ENCODE measurements at places on chromosomes 4 and X. TPM values are rescaled to one million over a fixed set of nuclear protein-coding genes. Genes with fewer than 3 reads are reported as not detected.

Gene TENM3
- 26.4 TPM for total RNA-seq

Gene FGFBP1
- not detected for total RNA-seq

Gene HPGD
- total RNA-seq: not detected

Gene MAGEA4
- not detected for total RNA-seq

Gene ZFP92
- 0.32 TPM for total RNA-seq

Gene MAOA
- total RNA-seq: 2.6 TPM

Gene SYN1
- total RNA-seq: 0.32 TPM

Gene NAAA
- total RNA-seq: 23.5 TPM

Gene ERAS
- not detected for total RNA-seq

Gene GAGE12J
- not detected for total RNA-seq

Gene ZNF674
- 4.2 TPM for total RNA-seq

Gene PTCHD1
- total RNA-seq: not detected

Gene HPGDS
- total RNA-seq: not detected

Gene UGT2A1
- total RNA-seq: not detected

Gene MAP9
- 11.3 TPM for total RNA-seq

Gene WAS
- total RNA-seq: not detected

Gene SH2D1A
- total RNA-seq: not detected

DNA sequence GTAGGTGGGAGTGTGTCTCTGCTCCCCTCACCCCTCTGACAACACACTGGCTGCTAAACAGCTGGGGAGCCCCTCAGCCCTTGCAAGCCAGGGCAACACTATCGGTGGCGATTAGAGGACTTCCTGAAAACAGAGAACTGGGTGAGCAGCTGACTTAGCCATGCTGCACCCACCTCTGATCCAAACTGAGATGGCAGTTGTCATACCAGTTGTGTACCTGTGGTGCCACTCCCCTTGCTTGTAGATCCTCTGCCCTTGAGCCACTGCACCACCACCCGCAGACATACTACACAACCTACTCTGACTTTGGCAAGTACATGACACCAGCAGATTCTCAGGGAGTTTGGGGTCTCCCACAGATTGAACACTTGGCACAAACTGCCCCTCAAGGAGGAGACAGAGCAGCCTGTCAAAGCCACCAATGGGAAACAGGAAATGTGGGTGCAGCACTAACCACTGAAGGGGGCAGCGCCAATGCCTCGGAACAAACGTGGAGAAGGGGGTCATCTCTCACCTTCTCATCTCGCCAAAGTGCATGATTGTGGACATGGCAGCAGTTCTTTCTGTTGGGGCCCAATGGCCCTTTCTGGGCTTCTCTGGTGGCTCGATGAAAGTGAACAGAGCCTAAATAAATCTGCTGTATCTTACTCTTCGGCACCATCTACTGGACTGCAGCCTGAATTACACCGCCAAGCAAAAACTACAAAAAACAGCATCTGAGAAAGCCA lies 119.8 kb downstream of the NEK1 start:
- DNase-seq: peak; percentile 54

- DNase-seq: no peak
Observed at GRCh38 chrX:137549851-137550664, 15.9 kb upstream of the ZIC3 start.

GRCh38 chrX:65203545-65203944 lies 227.3 kb upstream of the ZC4H2 start:
- no peak for DNase-seq

DNA sequence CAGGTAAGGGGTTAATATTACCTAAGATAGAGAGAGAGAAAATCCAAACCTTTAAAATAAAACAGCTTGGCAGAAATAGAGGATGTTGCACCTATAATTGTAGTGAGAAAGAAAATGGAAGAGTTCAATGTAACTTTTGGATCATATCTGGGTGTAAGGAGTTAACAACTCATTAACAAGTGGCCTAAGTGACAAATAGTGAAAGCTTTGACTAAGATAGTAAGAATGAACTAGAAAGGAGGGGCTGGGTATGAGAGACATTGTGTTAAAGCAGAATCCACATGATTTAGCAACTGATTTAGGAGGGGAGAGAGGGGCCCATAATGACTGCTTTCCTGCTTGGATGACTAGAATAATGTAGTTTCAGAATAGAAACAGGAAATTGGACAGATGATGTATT lies 761.0 kb downstream of the IL1RAPL1 start:
- DNase-seq: no peak

DNA sequence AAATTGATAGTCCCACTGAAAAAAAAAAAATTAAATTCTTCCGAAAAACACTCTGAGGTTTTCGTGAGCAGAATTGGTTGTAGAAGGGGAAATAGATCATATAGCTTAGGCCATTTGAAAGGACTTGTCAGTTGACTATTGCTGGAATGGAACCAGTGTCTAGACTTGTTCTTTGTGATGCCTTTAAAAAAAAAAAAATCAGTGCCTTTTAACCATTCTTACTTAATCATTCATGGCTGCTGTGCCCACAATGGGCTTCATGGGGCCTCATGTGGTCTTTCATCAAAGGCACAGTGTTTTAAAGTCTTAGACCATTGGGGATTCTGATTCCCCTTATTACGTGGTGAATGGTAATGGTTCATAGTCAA lies 139.3 kb downstream of the AFF1 start:
- no peak for DNase-seq

- DNase-seq: no peak
Observed at GRCh38 chr4:169047956-169048355, 37.9 kb upstream of the CBR4 start.

DNA sequence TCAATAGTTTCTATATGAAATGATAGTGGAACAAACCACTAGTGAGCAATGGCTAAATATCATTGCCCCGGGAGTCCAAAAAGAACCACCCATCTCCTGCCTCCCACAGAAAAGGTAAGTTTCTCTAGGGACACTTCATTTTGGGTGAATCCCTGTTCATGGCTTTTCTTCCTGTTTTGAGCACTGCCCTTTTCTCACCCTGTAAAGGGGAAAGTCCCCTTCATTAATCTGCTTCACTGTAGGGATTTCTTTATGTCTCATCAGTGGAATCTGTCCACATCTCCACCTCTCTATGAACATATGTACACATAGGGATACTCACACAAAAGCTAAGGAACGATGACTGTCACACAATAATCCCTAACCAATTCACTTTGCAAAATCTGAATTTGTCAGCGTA lies 28.6 kb downstream of the MAGED4 start:
- no peak for DNase-seq

DNA sequence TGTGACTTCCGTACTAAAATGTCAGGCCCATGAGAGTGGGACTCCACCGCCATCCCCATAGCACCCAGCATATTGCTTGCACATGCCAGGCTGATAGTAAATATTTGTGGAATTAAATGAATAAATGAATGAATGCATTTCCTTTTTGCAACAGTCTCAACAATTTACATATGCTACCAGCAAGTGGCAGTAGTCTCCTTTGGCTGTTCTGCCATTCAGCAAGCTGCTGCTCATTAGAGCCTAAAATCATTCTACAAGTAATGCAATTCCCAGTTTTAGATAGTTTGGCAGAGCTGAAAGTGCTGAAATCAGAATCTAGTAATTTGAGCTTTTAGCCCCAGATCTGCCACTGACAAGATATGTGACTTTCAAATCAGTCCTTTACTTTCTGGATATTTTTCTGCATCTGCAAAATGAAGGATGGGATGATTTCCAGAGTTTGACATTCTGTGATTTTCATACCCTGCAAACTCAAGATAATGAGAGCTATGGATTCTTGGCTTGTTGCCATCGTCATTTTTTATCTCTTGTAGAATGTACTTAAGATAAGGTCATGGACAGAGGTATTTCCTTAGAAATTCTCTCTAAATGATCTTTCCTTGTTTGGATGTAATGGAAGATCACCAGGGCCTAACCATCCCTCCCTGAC lies 35.7 kb upstream of the INTS6L start:
- peak; percentile 62 for DNase-seq

DNA sequence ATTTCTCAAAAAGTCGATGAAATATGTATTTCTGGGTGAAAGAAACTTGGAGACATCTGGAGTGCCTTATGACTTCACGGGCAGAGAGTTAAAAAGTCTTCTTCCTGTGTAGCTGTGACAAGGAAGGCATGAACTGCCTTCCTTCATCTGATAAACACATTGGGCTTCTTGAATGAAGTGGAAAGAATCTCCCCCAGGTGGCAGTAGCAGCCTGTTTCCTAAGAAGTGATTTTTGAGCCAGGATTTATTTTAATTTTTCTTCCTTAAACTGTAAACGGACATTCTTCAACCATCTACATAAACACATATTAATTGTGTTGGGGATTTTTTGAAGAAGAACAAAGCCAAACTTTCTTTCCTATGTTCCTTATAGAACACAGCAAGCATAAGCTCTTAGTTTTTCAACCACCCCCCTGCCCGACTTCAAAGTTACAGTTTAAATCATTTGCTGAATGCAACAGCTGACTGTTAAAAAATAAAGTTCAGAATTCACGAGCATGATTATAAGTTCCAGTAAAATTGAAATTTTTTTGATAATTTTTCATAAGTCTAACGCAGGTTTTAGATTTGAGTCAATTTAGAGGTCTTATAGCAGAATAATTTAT lies 980 bp upstream of the GIMD1 start:
- DNase-seq: peak; percentile 88

DNA sequence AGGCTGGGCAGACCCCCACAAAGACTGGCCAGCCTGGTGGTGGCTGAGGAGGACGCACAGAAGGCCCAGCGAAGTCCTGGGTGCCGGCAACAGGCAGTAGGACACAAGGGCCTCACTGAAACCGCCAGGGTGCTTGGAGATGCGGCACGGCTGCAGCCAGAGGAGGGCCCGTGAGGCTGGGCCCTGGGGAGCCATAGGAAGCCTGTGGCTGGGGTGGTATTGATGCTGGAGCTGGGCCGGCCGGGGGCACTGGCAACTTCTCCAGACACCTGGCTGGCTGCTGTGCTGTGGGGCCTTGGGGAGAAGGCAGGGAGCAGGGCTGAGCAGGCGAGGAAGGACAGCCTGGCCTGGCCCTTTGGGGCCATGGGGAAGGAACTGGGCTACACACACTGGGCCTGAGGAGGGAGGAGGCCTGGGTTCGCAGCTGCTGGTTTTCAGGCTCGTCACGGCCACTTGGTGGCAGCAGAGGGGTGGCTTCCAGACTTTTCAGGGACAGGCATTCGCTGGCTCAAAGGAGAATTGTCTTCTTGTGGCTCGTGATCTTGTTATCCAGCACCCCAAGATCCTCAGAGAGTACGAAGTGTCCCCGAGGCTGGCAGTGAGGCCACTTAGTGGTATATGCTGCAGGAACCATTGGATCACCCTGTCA lies 37.2 kb downstream of the ATP2B3 start:
- DNase-seq: peak; percentile 44

GRCh38 chr4:77910676-77911075 lies 48.0 kb downstream of the MRPL1 start:
- DNase-seq: no peak

DNA sequence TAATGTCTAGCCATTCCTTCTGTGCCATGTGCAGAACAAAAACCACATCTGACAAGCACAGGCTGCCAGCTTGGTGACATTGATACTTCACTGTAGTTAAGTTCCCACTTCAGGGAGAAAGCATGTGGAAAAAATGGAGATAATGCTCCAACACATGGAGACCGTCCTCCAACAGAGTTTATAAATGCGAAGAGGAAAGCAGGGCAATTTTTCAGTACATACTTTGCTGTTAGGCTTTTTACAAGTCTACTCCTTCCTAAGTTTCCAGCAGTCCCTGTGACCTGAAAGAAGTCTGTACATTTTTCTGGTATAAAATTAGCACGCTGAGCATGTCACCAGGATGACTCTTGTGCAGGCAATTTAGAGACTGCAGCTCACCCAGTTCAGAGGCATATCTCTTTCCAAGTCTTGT lies 766.9 kb upstream of the IGFBP7 start:
- no peak for DNase-seq

GRCh38 chrX:68345025-68345424 lies 88.3 kb downstream of the OPHN1 start:
- no peak for DNase-seq

DNA sequence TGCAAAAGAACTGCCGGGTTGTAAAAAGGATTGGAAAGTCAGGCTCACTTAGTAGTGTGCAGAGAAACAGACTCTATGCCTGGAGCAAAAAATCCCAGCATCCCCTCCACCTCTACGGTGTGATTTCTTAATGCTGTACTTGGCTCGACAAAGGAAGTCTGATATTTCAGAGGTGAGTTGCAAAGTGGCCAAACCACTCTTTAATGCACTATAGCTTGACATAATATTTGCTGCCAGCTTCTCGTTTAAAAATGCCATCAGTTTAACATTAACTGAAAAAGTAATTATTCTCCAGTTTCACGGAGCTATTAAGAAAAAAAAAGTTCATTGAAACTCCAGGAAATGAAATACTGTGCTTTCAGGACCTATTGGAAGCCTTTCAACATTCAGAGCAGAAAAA lies 448.3 kb upstream of the ZFP42 start:
- no peak for DNase-seq

GRCh38 chr4:114396808-114397207 lies 201.8 kb upstream of the UGT8 start:
- no peak for DNase-seq

- DNase-seq: peak; percentile 3
Observed at GRCh38 chr4:184536065-184536880, 61.9 kb upstream of the IRF2 start.

DNA sequence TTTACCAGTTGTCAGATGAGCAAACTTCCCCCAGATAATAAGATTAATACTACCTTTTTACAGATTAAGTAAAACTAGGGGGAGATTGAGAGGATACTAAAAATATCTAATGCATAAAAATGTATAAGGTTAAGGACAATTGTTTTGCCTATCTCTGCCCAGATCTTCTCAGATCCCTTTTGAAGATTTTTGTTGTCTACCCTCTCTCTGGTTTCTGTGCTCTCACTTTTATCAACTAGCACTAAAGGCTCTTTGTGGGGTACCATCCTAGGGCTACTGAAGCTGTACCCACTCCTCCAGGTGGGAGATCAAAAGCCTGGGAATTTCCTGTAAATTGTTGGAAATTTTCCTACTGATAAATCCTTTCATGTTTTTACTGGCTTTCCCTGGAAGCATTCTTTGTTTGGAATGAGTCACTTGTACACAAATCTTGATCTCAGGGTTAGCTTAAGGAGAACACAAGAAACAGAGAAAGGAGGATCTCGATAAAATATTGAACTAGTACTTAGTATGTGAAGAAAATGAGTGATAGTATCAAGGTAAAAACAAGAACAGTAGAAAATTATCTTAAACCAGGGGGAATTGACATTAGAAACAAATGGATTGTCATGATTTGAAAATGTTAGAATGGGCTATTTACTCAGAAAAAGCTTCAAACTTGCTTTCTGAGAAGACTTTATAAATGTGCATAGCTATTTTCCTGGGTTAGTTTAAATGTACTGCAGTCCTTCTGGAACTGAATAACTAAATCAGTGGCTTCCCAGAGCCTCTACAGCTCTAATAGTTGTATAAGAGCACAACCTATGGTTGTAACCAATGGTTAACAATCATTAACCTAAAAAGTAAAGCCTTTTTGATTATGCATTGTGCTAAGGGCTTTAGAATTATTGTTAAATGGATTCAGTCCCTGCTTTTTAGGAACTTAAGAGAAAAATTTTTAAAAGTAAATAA lies 679.9 kb upstream of the MAGEB2 start:
- DNase-seq: peak; percentile 34

- DNase-seq: peak; percentile 24
Observed at GRCh38 chr4:36187723-36188333, 56.5 kb downstream of the ARAP2 start.

GRCh38 chrX:15143825-15144121 lies 126.1 kb downstream of the ASB9 start:
- no peak for DNase-seq

- peak; percentile 98 for DNase-seq
Observed at GRCh38 chr4:76830964-76831703, 66.8 kb downstream of the SOWAHB start.

GRCh38 chrX:103913356-103914020 lies 48.9 kb upstream of the TMSB15B start:
- no peak for DNase-seq
